ENCODE measurements at places on chromosomes 3 and 15. TPM values are rescaled to one million over a fixed set of nuclear protein-coding genes. Genes with fewer than 3 reads are reported as not detected.

- DNase-seq: no peak
These were observed 1277.6 kb downstream of the ZPLD1 start for GRCh38 chr3:103712320-103713008.

DNA sequence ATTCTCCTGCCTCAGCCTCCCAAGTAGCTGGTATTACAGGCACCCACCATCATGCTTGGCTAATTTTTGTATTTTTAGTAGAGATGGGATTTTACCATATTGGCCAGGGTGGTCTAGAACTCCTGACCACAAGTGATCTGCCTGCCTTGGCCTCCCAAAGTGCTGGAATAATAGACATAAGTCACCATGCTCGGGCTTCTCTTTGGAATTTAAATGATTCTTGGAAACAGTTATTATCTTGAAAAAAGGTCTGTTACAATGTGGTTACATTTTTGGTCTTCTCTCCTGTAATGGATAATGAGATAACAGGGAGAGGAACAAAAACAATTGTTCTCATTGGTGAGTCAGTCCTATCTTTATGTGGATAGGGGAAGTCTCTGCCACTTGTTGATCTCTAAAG, 59.8 kb upstream of the AADACL2 start:
- no peak for DNase-seq

- DNase-seq: no peak
These were observed 30.8 kb downstream of the ST3GAL6 start for GRCh38 chr3:98793971-98794370.

- DNase-seq: no peak
These were observed 5.9 kb upstream of the ABHD6 start for GRCh38 chr3:58231666-58232065.

GRCh38 chr3:11928381-11928780, 75.8 kb upstream of the SYN2 start:
- DNase-seq: no peak

DNA sequence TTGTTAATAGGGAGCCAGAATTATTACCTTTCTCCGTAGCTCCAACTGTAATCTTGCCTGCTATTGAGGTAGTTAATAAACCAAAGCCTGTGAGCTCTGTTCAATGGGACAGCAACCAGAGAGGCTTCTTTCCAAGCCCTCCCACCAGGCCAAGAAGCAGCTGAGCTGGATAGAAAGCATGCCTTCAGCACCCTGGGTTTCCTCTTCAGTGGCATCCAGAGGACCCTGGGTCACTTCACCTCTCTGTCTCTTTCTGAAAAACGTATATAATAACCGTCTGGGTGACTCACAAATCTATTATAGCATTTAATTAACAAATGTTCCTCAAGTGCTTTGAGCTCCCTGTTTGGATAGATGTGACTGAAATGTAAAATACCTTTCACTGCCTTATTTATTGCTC, 420.0 kb downstream of the LPP start:
- DNase-seq: no peak

ISLR gene
- total RNA-seq: 215 TPM

GRM7 gene
- total RNA-seq: 0.29 TPM
